ENCODE measurements at places on chromosomes 11 and 22. TPM values are rescaled to one million over a fixed set of nuclear protein-coding genes. Genes with fewer than 3 reads are reported as not detected.
A peak's percentile ranks its signal among the peaks of the same experiment; 100 is the strongest.

The MOB2 gene
- total RNA-seq, result 43.8 TPM

The OSM gene
- total RNA-seq, result not detected

The TMEM132A gene
- total RNA-seq, result 154 TPM

- H3K4me3 ChIP-seq, result no peak overlapping the region
- H3K36me3 ChIP-seq, result no peaks in the 10 kb centered on the region
- H3K27me3 ChIP-seq, result no peaks in the 10 kb centered on the region
- no peak overlapping the region for H3K27ac ChIP-seq
These were observed 84.3 kb downstream of the PHF21A start for GRCh38 chr11:46036969-46037368.

DNA sequence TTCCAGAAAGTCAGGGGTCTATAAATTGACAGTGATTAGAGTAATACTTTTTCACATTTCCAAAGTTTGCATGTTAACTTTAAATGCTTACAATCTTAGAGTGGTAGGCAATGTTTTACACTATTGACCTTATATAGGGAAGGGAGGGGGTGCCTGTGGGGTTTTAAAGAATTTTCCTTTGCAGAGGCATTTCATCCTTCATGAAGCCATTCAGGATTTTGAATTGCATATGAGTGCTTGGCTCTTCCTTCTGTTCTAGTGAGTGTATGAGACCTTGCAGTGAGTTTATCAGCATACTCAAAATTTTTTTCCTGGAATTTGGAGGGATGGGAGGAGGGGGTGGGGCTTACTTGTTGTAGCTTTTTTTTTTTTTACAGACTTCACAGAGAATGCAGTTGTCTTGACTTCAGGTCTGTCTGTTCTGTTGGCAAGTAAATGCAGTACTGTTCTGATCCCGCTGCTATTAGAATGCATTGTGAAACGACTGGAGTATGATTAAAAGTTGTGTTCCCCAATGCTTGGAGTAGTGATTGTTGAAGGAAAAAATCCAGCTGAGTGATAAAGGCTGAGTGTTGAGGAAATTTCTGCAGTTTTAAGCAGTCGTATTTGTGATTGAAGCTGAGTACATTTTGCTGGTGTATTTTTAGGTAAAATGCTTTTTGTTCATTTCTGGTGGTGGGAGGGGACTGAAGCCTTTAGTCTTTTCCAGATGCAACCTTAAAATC, 5.3 kb downstream of the MALAT1 start:
- H3K4me3 ChIP-seq, result peak overlapping the region; percentile 99
- H3K4me1 ChIP-seq, result peaks cover 16% of the 10 kb centered on the region
- H3K36me3 ChIP-seq, result peaks cover 60% of the 10 kb centered on the region
- H3K27me3 ChIP-seq, result no peaks in the 10 kb centered on the region
- peak overlapping the region; percentile 100 for H3K27ac ChIP-seq
- DNase-seq, result peak; percentile 80

All from cardiac muscle cell (in vitro differentiated cells and primary cell).